ENCODE measurements at places on chromosomes 5 and 9.
A peak's percentile ranks its signal among the peaks of the same experiment; 100 is the strongest.

- DNase-seq: no peak
These were observed 71.9 kb downstream of the RALGPS1 start for GRCh38 chr9:126986506-126986951.

DNA sequence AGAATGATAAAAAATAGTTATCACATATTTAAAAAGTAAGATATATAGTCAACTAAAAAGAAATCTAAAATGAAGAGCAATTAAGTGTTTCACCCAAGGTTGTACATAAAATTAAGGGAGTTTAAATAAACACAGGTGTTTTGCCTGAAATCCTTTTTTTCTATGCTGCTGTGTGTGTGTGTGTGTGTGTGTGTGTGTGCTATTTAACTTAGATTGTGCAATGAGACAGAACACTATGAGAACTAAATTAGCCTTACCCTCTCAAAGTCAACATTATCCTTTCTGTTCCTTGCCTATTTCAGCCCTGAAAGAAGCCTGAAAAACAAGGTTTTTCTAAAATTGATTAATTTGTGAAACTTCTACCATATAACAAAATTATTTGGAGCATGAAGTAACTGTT, 516.2 kb downstream of the ELAVL2 start:
- no peak for DNase-seq

DNA sequence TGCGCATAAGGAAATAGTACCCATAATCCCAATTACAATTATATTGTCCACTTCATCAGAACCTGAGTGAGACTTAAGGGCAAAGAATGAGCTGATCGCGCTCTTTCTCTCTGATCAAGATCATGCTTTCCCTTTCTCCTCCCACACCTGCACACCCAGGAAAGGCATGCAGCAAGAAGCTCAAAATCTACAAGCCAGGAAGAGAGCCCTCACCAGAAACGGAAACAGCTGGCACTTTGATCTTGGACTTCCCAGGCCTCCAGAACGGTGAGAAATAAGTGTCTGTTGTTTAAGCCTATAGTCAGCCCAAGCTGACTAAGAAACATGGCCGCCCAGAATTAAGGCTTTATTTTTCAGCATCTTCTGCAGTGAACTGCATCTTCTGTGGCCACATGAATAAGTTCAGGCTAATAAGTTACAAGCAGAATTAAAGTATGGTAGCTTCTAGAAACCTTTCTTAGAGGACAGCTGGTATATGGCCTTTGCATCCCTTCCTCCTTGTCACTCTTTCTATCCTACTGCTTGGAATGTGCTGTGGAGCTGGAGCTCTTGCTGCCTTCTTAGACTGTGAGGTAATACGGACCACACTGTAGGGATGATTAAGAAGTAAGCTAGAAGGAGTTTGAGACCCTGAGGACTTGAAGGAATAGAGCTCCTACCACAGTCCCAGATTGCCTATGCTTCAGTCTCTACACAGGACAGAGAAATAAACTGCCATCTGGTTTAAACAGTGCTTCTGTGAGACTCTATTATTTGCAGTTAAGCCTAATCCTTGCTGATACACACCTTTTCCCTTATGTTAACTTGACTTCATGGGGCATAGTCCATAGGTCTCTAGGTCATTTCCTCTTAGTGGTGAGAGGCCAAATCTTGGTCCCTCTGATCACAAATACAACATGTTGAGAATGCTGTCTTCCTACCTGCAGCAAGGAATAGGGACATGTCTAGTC, 17.2 kb downstream of the OR2S2 start:
- no peak for DNase-seq

DNA sequence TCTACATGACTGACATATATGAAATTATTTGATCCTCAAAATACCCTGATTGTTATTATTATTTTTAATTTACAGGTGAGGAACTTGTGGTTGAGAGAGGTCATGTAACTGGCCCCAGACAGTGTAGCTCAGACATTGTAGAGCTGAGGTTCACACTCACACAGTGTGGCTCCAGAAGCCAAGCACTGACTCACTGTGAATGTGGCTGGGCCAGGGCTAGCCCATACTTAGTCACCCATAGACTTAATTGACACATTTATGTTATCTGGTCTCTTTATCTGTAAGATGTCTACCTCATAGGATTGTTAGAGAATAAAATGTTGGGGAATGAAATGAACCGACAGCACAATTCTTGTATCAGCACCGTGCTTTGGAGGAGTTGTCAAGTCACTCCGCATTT, 24.9 kb upstream of the CCDC112 start:
- DNase-seq: no peak

DNA sequence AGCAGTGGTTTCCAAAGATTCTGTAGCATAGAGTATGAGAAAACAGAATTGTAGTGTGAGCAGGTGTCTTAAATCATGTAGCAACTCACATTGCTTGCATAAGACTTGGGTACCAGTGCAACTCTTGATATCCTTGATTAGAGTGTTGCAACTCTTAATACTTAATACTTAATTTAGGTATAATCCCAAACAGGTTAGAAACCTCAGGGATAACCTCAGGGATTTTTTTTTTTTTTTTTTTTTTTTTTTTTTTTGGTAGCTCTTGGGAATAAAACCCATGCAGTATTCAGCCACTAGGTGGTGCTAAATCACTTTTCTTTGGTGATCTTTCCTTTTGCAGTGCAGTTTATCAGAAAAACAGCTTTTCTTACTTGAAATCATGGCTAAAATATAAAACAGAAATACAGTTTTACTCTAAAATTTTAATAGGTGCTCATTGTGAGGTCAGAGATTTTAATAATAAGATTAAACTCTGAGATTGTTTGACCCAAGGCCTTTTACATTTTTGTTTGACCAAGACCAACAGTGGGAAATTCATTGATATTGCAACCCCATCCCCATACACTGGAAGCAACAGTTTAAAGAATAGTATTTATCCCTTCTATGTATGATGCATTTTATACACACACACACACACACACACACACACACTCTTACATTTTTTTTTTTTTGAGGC, 55.3 kb downstream of the ERAP1 start:
- peak; percentile 66 for DNase-seq

GRCh38 chr9:119304555-119304954, 64.7 kb downstream of the BRINP1 start:
- no peak for DNase-seq

GRCh38 chr9:18294229-18294628, 179.7 kb upstream of the ADAMTSL1 start:
- DNase-seq: no peak

GRCh38 chr5:120463991-120464626, at the start of gene PRR16:
PRR16 (plus strand) TSS chr5:120464300.
- peak; percentile 43 for DNase-seq

GRCh38 chr5:25573691-25574090, 928.9 kb upstream of the CDH10 start:
- DNase-seq: no peak

GRCh38 chr9:87864915-87865314, 17.8 kb upstream of the SPATA31E1 start:
- DNase-seq: no peak

DNA sequence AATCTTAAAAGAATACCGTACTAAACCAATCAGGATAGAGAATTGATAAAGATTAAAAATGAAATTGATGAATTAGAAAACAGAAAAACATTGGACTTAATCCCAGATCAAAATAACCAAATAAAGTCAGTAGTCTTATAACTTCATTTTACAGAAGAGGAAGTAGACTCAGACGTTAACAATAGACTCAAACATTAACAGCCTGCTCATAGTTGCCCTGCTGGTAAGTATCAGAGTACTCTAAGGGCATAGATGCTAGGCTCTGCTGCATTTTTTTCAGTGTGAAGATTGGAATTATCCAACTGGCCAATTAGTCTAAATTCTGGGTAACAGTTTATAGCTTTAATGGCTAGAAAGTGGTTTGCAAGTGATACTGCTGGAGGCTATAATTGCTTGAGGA, 42.9 kb downstream of the ADGRV1 start:
- DNase-seq: no peak

DNA sequence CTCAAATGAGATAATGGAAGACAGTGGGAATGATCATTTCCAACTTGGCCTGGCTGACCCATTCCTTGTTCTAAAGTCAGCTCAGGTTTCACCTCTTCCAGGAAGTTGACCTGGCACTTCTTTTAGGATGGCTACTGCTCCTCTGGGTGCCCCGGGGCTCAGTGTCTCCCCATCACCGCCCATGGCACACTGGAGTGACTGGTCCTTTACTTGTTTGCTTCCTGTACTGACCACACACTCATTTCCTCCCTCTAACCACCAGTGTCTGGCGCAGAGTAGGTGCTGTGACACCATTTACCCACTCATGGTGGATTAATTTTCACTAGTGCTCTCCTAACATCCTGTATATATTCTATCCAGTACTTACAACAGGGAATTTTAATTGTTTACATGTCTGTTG, 183.5 kb downstream of the CDK5RAP2 start:
- no peak for DNase-seq

GRCh38 chr9:123643518-123643917, 286.4 kb downstream of the DENND1A start:
- DNase-seq: no peak

DNA sequence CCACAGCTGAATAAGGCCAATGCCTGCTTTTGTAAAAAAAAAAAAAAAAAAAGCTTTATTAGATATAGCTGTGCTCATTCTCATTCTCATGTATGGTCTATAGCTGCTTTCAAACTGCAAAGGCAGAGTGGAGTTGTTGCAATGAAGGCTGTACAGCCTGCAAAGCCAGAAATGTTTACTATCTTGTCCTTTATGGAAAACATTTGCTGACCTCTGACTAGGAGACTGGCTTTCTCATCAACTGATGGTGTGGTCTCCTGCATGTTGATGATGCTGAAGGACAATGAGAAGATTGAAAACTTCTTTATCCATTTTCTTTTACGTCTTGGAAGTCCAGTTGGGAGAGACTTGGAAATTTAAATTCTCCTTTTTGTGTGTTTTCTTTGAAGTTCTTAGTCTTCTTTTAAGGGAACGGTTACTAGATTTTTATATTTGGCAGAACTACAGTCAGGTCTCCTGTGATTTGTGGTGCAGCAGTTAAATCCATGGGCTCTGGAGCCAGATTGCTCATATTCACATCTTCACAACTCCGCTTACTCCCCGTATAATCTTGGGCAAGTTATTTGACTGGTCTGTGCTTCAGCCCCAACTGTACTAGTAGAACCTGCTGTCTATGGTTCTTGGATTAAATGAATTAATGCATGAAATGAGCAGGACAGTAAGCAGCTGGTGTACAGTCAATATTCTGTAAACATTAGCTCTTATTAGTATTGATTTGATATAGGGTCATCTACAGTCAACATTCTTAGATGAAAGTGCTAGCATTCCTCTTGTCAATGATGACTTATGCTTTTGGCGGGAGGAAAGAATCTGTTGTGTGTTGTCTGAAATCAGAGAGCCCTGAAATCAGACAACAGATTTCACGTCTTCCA, 39.7 kb upstream of the BASP1 start:
- DNase-seq: no peak

DNA sequence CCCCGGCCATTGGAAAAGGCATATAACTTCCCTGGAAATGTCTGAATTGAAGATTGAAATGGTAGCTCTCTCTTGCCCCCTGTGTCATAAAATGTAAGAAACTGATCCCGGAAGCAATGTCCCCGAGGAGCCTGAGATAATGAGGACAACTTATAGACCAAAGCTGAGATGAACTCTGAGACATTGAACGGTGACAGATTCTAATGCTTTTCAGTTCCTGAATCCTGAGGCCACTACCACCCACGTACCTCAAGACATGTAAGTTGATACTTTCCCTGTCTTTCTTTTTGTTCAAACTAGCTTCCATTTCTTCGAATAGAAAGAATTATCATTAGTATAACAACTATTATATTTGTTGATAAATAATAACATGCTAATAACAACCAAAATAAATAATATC, 51.0 kb downstream of the KIF4B start:
- no peak for DNase-seq

DNA sequence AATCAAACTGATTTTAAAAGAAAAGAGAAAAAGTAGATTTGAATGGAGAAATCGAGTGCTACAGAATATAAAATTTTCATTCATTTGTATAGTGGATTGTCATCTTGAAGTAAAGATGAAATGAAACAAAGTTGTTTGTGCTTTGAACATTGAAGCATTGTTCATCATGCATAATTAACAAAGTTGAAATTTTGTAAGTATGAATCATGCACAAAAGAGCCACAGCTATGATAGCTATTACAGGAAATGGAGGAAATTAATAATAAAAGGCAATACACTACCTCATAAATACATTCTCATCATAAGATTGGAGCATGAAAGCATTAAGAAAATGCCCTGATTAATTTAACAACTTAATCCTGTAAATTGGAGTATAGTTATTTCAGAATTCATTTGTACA, 153.4 kb upstream of the TLX3 start:
- no peak for DNase-seq

DNA sequence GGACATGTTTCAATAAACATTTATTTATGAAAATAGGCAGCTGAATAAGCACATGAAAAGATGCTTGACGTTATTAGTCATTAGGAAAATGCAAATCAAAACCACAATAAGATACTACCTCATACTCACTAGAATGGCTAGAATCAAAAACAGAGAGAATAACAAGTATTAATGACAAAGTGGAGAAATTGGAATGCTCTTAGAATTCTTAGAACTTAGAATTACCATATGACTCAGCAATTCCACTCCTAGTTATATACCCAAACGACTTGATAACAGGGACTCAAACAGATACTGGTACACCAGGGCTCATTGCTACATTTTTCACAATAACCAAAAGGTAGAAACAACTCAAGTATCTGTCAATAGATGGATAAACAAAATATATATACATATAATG, 15.1 kb upstream of the TRIM36 start:
- no peak for DNase-seq

DNA sequence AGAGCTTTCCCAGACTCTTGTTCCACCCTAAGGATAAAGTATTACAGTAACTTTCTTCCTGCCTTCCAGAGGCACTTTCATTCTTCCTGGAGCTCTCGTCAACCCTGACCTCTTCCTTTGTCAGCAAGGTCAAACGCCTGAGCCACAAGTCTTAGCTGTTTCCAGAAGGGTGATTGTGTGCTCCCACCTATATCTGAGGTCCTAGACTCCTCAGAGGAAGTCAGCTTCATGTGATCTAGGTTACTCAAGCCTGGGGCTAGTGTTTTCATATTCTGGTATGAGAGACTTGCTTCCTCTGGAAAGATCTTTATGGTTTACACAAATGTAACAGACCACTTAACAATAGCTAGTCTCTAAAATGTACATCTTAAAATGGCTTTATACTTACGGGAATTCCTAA, 5.4 kb upstream of the FAM120A start:
- DNase-seq: no peak

GRCh38 chr9:764986-765385, 76.5 kb upstream of the DMRT1 start:
- no peak for DNase-seq

Measured in muscle of arm (tissue), 14 donors.